H54 (cell line): ENCODE measurements at places on chromosomes 5 and 9.

DNA sequence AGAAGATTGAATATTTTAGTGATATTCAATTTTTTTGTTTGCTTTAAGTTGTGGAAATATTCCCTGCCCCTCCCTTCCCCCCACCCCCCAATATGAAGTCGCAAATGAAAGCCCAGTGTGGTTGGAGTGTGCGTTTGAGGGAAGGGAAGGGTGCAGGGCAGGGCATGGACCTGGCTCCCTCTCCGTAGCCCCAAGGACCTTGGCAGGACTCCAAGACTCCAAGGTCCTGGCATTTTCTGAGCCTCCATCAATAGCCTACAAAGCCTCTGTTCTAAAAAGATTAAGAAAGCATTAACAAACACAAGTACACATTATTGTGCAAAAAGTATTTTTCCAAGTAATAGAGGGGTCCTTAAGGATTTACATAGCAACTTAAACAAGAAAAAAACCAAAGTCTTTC lies 38.8 kb upstream of the PTPN3 start:
- no peak for DNase-seq

DNA sequence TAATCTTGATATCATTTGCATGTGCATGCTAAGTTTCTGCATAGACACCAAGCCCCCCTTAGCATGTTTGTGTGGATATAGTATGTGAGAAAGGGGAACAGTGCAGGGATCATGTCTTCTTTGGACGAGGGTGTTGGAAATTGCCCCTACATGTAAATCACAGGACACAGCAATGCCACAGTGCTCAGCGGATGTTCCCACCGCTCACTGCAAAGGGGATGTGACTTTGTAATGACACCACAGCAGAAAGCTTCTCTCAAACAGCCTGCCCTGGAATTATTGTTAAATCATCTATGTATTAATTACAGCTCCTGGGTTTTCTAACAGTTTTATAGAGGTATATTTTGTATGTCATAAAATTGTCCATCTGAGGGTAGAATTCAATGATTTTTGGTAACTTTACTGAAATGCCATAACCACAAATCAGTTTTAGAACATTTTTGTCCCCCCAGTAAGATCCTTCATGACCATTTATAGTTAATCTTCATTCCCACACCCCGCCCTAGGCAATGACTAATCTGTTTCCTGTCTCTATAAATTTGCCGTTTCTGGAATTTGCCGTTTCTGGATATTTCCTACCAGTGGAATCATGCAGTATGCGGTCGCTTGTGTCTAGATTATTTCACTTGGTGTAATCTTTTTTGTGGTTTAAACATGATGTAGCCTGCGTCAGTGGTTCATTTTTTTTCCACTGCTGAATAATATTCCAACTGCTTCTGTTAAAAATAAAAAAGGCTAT lies 648.5 kb upstream of the WWC1 start:
- DNase-seq = no peak

GRCh38 chr5:36177715-36178523 lies 26.0 kb downstream of the SKP2 start:
- no peak for DNase-seq

- peak; percentile 73 for DNase-seq
These were observed 59.7 kb downstream of the GGTA1 start for GRCh38 chr9:121439711-121440664.

- DNase-seq = no peak
These were observed 11.1 kb downstream of the NIPSNAP3B start for GRCh38 chr9:104774831-104775573.

- DNase-seq = no peak
These were observed 31.4 kb upstream of the SPTLC1 start for GRCh38 chr9:92146610-92147009.

DNA sequence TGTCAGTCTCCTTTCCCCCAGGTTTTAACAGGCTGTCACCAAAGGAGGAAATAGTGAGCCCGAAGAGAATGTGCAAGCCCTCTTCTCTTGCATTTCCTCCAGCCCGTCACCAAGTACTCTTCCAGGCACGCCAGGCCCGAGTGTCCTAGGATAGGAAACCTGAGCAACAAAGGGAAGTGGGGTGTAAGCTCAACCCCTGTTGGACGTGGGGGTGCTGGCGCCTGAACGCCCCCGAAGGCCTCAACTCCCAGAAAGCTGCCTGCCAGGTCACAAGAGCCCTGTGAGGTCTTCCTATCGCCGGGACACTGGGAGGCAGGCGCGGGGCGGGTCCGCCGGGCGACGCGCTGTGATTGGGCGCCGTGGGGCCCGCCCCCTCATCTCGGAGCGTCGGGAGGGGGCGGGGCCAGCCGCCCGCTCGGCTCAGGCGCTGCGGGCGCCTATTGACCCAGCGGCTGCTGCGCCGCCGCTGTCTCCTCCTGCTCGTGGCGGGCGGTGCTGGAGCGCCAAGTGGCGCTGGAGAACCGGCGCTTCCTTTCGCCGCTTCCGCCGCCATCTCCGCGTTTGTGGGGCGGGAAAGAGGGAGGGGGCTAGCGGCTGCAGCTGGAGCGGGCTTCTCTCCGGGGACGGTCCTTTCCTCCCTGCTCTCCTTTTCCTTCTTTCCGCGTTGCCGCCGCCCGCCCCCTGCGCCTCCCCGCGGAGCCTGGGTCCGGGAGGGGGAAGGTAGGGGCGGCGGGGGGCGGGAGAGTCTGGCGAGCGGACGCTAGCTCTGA lies 572 bp upstream of the MAN2A1 start:
- DNase-seq = peak; percentile 74

- DNase-seq = no peak
These were observed 42.7 kb downstream of the SYK start for GRCh38 chr9:90844326-90844725.

DNA sequence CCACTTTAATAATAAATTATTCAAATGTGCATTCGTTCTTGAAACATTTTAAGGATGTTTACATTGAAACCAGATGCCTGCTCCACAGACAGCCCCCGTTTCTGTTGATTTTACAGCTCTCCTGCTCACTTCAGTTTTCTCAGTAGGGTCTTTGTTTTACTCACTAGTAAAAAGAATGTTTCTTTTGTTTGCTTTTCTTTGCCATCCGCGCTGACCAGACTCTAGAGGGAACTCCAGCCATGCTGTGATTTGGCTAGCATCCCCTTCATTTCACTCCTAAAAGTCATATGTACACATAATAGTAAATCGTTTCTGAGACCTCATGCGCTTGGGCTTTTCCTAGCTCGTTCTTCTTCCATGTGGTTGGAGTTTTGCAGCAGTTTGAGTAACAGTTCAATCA lies 28.7 kb upstream of the PALM2AKAP2 start:
- no peak for DNase-seq

DNA sequence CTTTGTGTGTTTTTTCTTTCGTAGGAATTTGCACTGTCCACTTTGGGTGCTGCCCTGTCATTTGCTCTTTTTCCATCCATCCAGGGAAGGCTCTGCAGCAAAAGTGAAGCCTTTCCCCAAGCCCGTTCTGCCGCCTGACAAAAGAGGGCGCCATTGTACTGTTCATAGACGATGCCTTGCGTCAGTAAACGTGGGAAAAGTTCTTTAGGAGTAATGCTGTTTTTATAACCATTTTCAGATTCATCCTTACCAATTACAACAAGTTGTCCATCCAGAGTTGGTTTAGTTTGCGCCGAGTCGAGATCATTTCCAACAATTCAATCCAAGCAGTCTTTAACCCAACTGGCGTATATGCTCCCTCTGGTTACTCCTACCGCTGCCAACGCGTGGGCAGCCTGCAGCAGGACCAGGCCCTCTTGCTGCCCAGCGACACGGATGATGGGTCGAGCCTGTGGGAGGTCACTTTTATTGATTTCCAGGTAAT lies 34.3 kb upstream of the RPS23 start:
- DNase-seq = peak; percentile 31
